HT1080 (cell line): ENCODE measurements at places on chromosomes 1 and 21. TPM values are rescaled to one million over a fixed set of nuclear protein-coding genes. Genes with fewer than 3 reads are reported as not detected.

The CRP gene
- not detected in 2 replicates for total RNA-seq

The MFSD2A gene
- 0.19 and 0.37 TPM in 2 replicates for total RNA-seq

The SPOCD1 gene
- total RNA-seq = 16.4 and 25.2 TPM in 2 replicates

The SPRR3 gene
- total RNA-seq = not detected in 2 replicates

The FAM167B gene
- total RNA-seq = 0.17 and 0.95 TPM in 2 replicates

DNA sequence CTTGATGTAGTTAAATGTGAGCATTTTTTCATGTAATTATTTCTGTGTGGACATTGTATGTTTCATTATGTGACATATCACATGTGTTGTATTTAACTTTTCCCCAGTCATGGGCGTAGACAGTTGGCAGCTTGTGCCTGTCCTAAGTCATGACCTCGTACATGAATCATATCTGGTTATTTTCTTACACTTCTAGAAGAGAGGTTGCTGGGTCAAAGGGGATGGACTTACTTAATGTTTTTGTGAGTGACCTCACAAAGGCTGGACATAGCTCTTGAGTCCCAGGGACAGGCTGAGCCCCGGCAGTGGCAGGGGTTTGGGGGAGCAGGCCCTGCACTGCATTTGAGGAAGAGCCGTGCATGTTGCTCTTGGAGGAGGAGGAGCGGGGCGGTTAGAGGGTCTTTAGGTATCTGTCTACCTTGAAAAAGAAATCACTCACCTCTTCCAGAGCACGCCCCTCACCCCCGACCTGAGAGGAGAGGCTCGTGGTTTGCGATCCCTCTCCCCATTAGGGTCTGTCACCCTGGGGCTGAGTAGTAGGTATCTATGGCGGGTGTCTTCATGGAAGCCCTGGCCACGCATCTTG lies 16.4 kb downstream of the IFNGR2 start:
- DNase-seq = no peak

DNA sequence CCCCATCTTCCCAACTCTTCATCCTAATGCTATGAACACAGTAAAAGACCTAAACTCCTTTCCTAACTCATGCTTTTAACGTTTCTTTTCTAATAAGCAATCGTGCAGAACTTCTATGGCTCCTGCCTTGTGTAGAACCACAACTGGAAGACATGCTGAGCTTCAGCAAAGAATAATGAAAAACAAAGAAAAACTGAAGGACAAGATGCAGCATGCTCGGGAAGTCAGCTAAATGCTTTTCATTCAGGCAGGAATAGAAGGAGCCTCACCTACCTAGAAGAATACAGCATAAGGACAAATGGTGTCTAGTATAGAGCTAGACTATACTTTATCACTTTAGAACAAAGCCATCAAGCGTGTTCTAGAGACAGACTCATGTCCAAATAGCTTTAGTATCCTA lies 45.9 kb downstream of the LUZP1 start:
- no peak for DNase-seq

DNA sequence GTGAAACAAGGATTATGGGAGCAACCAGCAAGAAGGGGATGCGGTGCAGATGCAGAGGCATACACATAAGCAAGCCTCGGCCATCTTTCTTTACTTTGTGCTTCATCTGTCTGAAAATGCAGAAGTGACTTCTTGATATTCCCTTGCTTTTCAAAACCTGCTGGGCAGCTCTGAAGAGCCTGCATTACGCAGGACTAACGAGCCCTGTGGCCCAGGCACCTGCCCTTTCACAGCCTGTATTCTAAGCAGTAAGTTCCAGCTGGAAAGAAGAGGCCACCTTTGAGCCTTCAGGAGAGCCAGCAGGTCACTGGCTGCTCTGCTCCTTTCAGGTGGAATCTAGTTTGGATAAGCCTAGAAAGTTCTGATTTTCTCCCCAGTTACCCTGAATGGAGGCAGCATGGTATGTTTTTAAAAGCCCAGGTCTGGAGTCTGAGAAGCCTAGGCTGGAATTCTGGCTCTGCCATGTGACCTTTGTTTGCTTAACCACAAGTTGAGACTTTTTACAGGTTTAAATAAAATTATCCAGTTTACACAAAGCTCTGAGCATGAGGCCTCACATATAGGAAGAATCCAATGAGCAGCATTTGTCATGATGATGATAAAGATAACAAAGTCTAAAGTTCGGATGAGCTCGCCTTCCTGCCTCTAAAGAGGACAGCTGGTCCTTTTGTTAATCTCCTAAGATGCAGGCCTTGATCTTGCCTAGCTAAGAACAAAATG lies 122.9 kb downstream of the UBR4 start:
- DNase-seq = no peak

- no peak for DNase-seq
Measured at GRCh38 chr1:19468397-19468956, 16.9 kb downstream of the CAPZB start.

DNA sequence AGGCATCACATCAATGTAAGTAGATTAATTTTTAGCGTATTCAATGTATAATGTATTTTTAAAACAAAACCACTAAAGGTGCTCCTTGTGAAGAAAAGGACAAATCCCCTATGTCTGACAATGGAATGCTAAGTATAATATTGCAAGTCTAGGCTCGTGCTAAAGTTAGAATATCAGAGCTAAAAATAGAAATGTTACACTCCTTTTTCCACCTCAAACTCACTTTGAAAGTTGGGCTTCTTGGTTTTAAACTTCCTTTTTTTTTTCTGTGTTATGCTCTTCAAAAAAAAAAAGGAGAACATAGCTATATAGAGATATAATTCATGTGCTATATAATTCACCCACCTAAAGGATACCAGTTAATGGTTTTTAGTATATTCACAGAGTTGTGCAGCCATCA lies 3.6 kb upstream of the SERBP1 start:
- no peak for DNase-seq

- no peak for DNase-seq
Measured at GRCh38 chr1:197859024-197859423, 43.4 kb upstream of the C1orf53 start.

DNA sequence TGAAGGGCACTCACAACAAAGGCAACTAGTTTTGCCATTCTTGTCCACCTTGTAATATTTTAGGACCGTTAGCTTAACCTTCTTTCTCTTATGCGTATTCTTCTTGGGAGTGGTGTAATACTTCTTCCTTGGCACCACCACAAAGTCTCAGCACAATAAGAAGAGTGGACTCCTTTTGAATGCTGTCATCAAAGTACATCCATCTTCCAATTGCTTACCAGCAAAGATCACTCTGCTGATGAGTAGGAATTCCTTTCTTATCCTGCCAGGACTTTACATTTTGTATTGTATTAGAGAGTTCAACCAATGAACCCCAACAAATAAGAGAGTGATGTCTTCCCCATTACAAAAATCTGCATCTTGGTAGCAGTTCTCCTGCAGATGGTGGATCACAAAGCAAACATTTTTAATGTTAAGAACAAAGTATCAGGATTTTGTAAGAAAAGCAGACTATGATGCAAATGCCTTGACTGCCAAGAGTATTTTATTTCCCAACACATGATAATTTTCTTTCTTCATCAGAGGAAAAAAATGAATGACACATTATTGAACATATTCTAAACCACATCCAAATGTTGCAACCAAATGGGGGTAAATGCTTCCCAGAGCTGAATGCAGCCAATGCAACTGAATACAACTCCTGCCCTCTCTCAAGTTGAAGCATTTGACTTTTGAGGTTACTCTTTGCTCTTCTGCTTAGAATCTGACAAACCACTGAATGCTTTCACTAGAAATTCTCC lies 5.1 kb upstream of the ARNT start:
- peak; percentile 62 for DNase-seq
